ENCODE measurements at places on chromosomes 2 and 18.

DNA sequence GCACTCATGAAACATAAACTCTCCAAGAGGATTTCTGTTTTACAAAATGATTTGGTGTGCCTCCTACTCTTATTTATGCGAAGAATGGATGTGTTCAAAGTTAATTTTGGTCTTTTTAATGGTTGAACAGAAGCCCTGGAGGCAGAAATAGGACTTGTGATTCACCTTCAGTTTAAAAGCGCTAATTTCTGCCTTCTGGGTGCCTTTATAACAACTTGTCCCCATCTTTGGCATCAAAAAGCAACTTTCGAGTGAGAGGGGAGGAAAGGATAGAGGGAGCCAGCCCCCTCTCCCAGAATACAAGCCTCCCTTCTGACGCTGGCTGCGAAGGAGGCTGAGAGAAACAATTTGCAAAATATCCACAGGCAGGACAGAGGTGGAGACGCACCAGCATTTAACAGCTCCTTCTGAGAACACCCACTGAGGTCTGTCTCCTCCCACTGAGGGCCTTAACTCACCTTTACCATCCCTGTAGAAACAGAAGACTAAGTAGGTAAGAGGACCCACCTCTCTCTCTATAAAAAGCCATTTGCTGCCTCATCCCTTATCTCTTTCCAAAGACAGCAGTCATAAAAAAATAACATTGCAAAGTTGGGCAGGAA, 24.3 kb upstream of the BCL11A start:
- no peak for DNase-seq

DNA sequence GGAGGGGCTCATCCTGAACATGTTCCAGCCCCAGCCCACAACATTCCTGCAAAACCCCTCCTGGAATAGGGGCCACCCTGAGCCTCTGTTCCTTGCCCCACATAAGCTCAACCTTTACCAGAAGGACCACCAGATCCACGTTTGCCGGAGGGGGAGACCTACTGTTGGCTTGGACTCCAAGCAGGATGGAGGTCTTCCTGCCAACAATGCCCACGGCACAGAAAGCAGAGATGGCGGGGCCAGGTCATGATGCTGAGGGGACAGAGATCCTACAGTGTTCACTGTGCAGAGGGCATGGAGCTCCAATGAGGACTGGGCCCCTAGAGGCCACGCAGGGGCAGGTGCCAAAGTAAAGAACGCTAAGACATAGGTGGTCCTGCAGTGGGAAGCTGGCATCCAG, 98.5 kb upstream of the RAB6C start:
- DNase-seq = no peak

GRCh38 chr2:233053928-233054784, 6.0 kb upstream of the INPP5D start:
- peak; percentile 16 for DNase-seq

GRCh38 chr2:239288951-239289511, 111.8 kb downstream of the HDAC4 start:
- no peak for DNase-seq

DNA sequence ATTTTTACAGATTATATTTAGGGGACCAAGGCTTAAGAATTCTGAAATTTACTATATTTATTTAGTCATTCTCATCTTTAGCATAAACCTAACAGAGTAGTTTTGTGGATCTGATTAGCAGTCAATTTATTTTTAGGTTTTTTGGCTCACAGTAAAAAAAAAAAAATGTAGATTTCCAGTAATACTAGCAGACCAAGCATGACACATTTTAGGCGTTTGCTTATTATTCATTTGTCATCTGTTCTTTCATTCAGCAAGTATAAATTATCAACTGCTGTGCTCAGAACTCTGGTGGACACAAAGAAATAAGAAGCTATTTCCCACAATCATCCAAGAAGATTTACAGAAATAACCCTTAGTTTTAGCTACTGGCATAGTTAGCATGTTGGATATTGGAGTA, 20.6 kb downstream of the PDE1A start:
- DNase-seq = no peak

DNA sequence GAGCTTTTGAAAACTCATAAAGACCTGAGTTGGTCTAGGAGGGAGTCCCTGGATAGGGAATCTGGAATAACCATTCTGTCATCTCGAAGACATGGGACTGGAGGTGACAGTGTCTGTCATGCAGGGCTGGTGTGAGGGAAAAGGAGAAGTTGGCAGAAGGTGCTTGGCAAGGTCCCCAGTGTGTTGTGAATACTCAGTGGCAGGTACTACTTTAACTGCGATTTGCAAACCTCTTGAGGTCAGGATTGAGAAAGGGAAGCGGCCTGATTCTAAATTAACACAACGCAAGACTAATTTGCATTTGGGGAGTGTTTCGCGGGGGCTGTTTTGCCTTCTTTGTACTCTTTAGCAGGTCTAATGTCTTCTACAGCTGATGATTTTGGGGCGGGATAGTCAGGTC, 77.0 kb upstream of the TMEM200C start:
- DNase-seq = no peak

DNA sequence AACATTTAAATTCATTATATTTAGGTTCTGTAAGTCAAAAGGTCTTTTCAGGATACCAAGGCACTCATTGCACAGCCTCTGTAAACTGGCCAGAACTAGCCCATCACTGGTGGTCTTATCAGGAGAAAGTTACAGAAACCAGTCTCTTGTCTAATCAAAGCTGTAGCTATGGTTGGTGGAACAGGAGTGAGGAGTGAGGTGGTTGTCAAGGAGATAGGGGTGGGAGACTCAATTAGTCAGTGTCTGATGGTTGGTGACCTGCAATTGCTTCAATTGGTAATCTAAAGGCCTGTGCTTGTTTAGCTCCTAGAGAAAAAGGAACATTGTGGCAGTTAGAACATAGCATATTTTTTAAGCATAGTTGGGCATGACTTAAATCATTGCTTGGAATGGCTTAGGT, 458.6 kb upstream of the CDH2 start:
- no peak for DNase-seq

DNA sequence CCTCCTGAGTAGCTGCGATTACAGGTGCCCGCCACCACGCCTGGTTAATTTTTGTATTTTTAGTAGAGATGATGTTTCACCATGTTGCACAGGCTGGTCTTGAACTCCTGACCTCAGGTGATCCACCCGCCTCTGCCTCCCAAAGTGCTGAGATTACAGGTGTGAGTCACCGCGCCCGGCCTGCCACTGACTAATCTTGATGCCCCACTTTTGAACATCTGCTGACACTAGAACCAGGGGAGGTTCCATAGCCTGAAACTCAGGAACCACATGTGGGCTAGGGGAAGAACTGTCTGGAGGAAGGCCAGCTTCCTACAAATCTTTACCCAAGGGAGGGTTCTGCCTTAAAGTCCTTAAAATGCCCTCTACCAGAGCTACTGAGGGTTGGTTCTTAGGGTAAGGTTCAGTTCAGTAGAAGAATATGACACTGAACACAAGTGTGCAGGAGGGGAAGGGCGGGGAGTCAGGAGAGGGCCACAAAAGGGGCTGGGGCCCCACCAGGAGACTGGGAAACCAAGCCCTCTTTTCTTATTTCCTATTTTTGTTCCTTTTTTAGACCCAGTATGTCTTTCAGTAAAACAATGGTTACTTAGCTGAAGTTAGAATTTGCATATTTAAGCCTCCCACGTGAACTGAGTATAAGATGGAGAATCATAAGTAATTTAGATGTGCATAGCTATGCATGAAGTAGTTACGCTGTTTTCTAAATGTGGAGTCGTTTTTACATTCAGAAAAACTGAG, 6.3 kb upstream of the RAB31 start:
- DNase-seq = no peak

DNA sequence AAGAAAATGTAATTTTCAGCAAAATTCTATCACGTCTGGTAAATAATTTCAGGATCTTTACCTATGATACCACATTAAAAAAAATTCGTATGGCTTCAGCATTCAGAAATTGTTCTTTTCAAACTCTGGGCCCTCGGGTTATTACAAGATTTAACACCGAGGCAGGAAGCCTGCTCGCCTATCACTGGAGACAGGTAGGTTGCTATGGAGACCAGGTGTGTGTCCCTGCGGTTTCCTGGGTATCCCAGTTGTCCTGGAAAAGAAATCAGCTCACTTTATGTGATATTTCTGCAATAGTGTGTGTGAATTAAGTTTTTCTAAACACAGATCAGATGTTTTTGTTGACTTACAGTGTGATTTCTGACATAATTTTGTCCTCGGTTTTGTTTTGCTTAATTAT, 14.2 kb downstream of the HPCAL1 start:
- DNase-seq = no peak

DNA sequence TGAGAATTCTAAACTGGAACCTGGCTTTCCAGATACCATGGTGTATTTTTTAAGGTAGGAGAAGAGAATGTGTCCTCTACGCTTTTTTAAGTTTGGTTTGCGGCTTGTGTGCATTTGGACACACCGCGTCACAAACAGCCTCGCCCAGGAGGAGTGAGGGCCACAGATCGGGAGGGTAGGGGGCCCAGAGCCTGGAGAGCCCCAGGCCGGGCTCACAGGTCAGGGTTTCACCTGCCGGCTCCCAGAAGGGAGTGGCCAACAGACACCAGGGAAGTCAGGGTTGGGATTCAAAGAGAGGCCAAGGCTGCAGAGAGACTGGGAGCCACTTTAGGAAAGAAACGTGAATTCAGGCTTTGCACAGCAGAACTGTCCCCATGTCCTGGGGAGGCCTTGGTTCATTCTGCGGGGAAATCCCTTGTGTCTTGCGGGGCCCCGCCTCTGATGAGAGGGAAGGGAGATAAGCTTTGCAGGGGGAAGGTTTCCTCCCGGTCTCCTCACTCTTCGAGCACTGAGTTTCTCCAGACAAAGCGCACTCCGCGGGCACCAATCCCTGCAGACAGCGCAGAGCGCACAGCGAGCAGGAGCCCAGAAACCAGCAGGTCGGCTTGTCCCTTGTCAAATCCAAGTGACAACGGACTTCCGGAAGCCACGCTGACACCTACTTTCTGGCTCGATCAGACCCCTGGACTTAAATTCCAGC, 2.0 kb upstream of the TUBB6 start:
- no peak for DNase-seq

GRCh38 chr2:159075727-159076126, 107.3 kb downstream of the TANC1 start:
- no peak for DNase-seq

DNA sequence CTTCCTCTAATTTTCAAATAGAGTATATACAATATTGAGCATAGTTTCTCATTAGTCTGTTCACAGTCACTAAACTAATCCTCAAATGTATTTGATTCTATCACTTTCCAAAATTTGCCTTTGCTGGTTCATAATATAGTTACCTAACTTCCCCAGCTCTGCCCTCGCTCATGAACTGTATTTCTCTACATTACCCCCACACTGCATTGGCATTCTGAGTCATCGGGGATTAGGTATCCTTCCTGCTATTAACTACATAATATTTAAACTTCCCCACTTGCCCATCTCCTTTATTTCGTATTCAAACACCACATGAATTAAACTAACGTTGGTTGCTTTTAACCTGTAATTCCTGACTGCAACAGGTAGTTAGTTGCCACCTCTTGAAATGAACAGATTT, 14.8 kb upstream of the CLASP1 start:
- DNase-seq = no peak

- no peak for DNase-seq
Observed at GRCh38 chr2:30029804-30030203, 108.4 kb upstream of the ALK start.

DNA sequence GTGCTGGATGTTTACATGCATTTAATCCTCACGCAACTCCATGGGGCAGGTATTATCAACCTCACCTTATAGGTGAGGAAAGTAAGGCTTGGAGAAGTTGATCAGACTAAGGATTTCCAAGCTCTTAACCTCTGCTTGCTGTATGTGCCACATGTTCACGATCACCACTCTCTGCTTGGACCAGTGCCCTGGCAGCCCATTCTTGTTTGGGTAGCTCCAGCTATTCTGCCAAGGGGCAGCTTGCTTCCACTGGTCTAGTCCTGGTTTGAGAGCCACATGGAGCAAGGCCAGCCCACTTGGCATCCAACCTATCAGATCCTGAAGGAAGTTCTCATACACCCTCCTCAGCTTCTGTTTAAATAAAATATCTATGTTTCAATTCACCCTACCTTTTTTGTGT, 14.3 kb downstream of the PLB1 start:
- peak; percentile 55 for DNase-seq

DNA sequence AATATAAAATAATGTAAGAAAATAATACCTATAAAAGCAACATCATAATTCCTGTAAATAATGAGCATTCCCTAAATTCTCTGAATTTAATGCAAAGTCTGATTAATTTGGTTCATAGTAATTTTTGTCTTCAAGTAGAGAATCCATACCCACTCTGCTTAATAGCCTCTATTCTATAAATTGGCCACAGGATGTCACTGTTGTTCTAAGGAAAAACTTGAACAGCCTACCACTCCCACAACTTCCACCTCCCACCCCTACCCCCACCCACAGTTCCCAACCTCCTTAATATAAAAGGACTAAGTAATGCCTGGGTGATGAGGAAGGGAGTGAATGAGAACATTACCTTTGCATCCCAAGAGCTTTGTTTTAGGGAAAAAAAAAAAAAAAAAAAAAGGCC, 27.2 kb upstream of the BBS5 start:
- peak; percentile 53 for DNase-seq

DNA sequence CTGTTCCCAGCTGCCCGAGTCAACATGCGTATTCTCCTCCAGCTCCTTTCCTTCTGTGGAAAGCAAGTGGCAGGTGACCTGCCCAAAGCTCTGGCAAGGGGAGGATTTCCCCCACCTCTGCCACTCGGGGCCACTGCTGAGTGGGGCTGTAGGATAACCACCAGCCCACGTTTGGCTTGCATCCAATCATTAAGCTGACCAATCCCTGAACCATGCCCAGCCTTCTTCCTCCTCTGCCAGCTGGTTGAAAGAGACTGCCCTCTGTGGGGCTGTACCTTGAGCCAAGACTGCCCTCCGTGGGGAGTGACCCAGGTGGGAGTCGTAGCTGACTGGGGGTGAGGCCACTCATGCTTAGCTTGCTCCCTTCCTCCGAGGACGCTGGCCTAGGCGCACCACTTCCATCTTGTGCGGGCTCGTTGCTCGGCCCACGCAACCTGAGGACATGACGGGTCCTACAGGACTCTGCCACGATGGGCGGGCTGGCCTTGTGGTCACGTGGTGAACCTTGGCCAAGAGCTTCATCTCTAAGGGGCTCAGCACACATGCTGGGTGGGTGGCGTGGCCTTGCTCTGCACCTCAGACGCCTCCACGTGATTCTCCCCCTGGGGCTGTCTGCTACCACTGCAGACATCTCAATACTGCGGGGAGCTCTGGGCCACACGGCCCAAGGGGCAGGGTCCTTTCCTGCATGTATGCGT, 112.1 kb downstream of the NDUFA10 start:
- no peak for DNase-seq

GRCh38 chr2:213320604-213321003, 36.3 kb downstream of the SPAG16 start:
- DNase-seq = no peak

Measured in NCI-H2029 treated with DMSO at 0.1 percent for 48 hours (cell line).